ENCODE measurements at places on chromosomes 1 and 21.
A peak's percentile ranks its signal among the peaks of the same experiment; 100 is the strongest.

DNA sequence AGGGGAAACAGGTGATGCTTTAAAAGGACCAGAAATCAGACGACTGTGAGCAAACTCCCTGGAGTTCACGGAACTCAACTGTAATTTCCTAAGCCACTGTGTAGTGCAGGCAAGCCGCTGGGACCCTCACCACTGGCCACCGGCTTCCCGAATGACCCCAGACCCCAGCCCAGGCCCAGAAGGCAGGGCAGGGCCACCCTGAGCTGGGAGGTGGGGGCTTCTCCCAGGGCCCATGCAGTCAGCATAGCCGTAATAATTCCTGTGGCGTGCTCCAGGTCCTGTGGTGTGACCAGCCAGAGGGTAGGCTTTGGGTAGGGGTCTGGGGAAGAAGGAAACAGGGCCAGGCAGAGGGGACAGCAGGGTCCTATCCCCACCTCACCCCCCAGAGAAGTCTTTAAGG is 3.5 kb upstream of the ARF1 start:
- DNase-seq, result no peak

DNA sequence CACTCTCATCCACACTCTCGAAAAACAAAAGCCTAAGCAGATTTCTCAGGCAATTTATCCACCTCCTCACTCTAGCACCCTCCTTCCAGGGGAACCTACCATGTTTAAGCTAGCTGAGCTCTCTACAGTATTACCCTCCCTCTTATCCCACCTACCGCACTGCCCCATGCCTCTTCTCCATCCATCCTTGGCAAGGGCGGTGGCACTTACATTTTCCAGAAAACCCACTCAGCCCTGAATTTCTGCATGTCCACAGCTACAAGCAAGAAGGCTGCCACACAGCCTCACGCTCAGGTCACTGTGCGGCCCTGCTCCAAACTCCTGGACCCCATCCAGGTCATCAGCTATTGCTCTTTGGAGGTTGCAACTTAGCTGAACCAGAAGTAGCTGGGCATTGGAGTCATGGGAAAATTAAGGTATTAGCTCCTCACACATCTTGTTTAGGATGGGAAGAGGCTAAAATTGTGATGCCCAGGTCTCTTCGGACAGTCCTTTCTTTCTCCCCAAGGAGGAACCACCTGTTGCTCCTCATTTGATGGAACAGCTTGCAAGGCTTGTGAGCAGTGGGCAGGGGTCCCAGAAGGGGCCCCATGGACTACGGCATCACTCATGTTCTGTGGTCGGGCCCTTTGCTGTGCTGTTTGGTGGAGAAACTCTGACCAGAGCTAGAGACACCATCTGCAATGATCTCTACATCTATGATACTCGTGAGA is 1.1 kb downstream of the KLHDC9 start:
- no peak for DNase-seq

- DNase-seq, result no peak
Measured at GRCh38 chr1:208997726-208998312, 585.7 kb upstream of the CAMK1G start.

- no peak for DNase-seq
Measured at GRCh38 chr1:223828162-223828848, 17.4 kb downstream of the TP53BP2 start.

- no peak for DNase-seq
Measured at GRCh38 chr1:85818371-85818770, 110.1 kb upstream of the ZNHIT6 start.

- no peak for DNase-seq
Measured at GRCh38 chr1:158527190-158527815, 26.9 kb downstream of the OR6Y1 start.

DNA sequence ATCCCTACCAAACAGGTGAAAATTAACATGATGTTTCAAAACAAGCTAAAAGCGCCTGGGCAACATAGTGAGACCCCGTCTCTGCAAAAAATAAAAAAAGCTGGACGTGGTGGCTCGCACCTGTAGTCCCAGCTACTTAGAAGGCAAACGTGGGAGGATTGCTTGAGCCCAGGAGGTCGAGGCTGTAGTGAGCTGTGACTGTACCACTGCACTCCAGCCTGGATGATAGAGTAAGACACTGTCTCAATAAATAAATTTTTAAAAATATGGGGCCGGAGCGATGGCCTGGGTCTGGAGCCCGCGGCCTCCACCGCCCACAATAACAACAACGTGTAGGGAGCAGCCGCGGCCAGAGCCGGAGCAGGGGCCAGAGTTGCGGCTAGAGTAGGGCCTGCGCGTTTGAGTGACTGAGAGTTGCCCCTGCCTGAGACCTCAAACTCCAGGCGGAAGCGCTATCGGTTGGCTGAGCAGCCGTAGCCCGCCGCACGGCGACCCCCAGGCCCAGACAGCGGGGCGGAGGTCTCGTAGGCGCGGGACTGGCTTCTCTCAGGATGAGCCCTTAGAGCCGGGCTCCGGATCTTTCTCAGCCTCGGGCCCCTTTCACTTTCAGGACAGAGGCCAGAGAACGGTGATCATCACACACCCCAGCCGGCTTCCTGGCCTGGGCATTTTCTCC is 41.4 kb downstream of the ZMYM1 start:
- no peak for DNase-seq

DNA sequence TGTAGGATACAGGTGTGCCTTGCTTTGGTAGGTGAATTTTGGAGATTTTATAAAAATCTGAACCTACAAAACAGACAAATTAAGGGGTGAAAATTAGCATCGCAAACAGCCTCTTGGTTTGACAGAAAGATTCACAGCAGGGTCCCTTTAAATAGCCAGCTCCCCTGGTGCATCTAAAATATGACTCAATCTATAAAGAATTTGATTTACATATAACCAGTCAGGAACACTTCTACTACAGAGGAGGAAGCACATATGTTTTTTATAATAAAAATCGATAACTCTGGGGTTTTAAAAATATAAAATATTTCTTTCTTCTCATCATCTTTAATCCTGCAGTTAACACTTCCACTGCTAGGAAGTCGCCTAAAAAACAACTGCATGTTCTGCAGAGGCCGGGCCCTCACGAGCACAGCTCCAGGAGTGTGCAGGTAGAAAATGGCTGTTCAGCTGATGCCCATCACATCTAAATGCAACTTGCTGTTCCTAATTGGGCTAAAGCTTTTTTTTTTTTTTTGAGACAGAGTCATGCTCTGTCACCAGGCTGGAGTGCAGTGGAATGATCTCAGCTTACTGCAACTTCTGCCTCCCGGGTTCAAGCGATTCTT is 203.4 kb downstream of the HS2ST1 start:
- no peak for DNase-seq

- no peak for DNase-seq
Measured at GRCh38 chr1:200027264-200027823, at the start of gene NR5A2. NR5A2 (plus strand) TSS chr1:200027710; CDS start chr1:200027848, 138 bp downstream.

DNA sequence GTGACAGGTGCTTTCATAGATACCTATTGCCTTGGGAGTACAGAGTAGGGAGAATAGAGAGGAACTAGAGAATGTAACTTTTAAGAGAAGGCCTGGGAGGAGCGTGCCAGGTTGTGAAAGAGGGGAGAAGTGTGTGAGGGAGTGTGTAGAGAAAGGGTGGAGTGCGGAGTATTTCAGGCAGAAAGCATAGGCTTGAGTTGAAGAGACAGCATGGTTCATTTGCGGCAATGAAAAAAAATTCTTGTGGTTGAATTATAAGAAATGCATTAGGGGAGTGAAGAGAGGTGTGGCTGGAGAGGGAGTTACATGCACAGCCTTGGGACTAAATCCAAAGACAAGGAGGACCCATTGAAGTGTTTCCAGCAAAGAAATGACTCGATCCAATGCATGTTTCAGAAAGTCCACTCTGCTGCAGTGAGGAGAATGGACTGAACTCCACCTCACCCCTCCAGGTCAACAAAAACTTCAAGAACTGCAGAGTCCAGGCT is 81.7 kb upstream of the ADAM30 start:
- DNase-seq, result no peak

DNA sequence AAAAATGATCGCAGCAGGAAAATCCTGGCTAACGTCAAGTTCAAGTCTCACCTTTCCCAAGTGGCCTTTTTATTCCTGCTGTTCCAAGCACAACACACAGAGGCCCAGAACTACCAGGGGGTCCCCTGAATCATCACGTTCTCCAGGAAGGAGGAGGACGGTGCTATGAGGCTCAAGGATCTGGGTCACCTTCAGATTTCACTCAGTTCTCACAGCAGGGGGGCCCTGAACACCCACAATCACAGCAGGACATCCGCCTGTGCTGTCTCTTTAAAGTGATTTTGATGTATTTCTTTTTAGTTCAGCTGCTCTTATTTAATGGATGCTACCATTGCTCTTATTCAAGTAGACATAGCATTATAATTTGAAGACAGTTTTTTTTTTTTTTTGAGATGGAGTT is 173.4 kb downstream of the HUNK start:
- no peak for DNase-seq

- DNase-seq, result no peak
Measured at GRCh38 chr1:1788136-1788535, 9.9 kb upstream of the NADK start.

DNA sequence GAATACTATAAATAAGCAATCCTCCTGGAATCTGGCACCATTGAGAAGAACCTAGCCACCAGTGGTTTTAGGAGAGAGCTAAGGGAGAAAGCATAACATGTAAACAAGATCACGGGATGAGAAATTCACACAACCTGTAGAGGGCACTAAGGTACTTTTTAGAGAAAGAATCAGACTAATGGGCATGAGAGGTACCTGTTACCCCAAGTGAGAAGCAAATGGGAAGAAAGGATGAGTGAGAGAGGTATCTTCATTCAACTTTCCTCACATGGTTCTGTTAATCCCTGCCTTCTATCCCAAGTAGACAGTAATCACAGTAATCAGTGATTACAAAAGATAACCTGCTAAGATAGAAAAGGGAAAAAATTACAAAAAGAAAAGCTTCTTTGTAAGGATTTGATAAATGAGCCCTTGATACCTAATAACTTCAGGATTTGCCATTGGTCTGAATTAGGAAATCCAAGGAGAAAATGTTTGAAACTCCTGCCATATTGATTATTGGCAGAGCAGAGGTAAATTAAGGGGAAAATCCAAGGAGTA is 251.1 kb upstream of the ADGRL2 start:
- no peak for DNase-seq

- DNase-seq, result no peak
Measured at GRCh38 chr1:63116016-63116415, 206.4 kb upstream of the FOXD3 start.

DNA sequence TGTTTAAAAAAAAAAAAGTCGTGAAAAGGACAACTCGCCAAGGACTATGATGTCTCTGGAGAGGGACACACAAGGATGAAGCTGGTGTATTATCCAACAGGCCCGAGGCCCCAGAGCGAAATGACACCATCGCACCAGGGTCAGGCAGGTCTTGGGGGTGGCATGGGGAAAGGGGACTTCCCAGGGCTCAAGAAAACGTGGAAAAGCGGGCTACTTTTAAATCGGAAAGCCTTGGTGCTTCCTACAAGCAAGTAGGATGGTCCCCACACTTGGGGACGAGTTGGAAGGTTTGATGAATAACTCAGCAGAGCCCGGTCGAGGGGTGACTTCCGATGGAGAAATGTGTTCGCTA is 505 bp upstream of the GNPAT start:
- DNase-seq, result no peak

DNA sequence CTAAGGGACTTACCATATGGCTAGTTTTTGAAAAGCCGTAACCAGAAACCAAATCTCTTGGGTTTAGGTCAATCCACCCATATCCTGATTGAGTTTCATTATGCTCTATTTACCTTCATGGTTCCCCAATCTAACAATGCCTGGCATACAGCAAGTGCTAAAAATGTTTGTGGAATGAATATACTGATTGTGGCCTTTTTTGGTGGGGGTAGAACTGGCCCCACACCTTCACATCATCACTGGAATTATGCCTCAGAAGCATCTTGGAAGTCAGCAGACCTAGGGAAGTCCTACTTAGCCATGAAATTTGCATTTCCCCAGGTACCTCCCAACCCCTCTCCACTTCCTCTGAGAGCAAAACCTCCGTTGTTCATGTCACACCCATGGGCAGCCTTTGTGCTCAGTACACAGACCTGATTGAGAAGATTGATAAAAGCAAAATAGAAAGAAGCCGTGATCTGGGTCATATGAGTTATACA is 17.8 kb upstream of the SLAMF1 start:
- no peak for DNase-seq

GRCh38 chr1:107473065-107473464 is 332.2 kb downstream of the NTNG1 start:
- no peak for DNase-seq

- DNase-seq, result no peak
Measured at GRCh38 chr1:190792873-190793272, 315.2 kb upstream of the BRINP3 start.

- peak; percentile 61 for DNase-seq
Measured at GRCh38 chr1:209576392-209577197, 6.9 kb upstream of the CAMK1G start.

GRCh38 chr1:16183179-16183578 is 27.3 kb upstream of the EPHA2 start:
- no peak for DNase-seq

GRCh38 chr1:115323366-115324004 is 14.6 kb downstream of the NGF start:
- DNase-seq, result no peak

- DNase-seq, result no peak
Measured at GRCh38 chr1:201505503-201505890, 1.4 kb downstream of the CSRP1 start.

GRCh38 chr1:186819126-186819525 is 9.6 kb upstream of the PLA2G4A start:
- no peak for DNase-seq

DNA sequence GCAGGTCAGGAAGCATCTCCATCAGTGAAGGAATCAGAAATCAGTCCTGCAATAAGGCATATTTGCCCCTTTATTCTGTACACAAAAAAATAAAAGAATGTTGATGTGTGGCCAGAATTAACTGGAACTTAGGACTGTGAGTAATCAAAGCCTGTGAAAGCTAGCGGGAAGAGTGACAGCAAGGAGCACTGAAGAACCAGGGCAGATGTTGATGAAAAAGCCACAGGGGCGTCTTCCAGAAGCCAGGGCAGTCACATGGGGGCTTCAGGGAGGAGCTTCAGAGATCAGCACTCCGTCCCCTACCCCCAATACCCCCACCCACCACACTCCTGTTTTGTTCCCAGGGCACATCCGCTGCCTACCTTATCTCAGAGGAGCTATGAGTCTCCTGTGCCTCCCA is 502.8 kb downstream of the AJAP1 start:
- DNase-seq, result no peak

DNA sequence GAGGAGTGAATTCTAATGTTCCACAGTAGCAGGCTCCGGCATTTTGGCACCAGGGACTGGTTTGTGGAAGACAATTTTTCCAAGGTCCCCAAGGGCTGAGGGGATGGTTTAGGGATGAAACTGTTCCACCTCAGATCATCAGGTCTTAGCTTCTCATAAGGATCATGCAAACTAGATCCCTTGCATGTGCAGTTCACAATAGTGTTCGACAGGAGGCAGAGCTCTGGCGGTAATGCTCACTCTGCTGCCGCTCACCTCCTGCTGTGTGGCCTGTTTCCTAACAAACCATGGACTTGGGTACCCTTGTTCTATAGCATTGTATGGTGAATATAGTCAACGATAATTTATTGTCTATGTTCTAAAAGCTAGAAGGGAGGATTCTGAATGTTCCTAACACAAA is 16.6 kb downstream of the CRNN start:
- no peak for DNase-seq

- DNase-seq, result no peak
Measured at GRCh38 chr21:45129189-45129923, 55.0 kb downstream of the ADARB1 start.

All from mesothelial cell of epicardium (in vitro differentiated cells).